DND-41 (cell line): ENCODE measurements at places on chromosomes 1 and 21.

- no peak for DNase-seq
Measured at GRCh38 chr1:86155051-86155806, 1.3 kb downstream of the COL24A1 start.

DNA sequence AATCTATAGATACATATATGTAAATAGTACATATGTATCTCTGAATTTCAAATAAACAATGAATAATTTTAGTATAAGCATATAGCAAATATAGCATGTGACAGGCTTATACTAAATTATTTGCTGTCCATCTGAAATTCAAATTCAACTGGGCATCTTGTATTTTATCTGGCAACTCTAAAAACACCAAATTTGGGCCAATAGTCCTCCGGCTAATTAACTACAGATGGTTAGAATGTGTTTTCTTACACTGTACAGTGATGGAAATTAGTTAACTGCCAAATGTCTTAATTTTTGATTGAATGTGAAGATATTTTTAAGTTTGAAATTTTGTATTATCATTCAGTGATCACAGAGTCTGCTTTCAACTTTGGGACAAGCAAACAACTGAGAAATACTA is 30.7 kb downstream of the KCNJ15 start:
- no peak for DNase-seq

GRCh38 chr1:95340061-95340460 is 106.1 kb downstream of the RWDD3 start:
- no peak for DNase-seq

GRCh38 chr1:221543529-221544120 is 198.3 kb downstream of the DUSP10 start:
- no peak for DNase-seq

DNA sequence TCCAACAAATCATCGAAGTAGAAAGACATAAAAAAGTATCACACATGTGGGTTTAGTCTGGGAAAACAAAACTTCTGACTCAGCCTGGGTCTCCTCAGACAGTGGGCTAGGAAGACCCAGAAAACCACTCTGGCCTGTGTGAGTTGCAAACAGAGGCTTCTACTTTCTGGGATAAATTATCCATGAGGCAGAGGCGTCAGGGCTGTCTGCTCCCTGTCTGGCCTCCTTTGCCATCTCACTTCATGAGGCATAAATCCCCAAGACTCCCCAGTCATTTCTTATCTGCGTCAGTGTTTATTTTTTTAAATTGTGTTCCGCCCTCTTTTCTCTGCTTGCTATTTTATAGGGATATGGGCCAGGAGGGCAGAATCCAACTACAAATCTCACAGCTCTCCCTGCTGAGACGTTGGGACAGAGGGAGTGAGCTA is 80.6 kb upstream of the TRABD2B start:
- no peak for DNase-seq

DNA sequence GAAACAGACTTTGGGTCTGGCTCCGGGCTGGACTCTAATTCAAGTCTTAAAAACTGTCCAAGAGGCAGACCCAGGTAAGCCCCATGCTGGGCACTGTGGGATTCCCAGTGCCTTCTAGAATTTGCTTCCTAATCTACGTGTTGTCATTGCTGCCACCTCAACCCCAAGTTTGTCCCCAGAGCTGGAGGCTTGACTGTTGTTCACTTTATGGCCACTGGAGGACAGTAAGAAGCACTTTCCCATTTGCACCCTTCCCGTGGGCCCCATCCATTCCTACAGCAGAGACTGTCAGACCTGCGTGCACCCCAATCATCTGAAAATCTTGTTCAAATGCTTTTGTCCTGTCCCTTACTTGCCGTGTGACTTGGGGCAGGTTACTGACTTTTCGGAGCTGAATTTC is 29.4 kb upstream of the VASH2 start:
- no peak for DNase-seq

DNA sequence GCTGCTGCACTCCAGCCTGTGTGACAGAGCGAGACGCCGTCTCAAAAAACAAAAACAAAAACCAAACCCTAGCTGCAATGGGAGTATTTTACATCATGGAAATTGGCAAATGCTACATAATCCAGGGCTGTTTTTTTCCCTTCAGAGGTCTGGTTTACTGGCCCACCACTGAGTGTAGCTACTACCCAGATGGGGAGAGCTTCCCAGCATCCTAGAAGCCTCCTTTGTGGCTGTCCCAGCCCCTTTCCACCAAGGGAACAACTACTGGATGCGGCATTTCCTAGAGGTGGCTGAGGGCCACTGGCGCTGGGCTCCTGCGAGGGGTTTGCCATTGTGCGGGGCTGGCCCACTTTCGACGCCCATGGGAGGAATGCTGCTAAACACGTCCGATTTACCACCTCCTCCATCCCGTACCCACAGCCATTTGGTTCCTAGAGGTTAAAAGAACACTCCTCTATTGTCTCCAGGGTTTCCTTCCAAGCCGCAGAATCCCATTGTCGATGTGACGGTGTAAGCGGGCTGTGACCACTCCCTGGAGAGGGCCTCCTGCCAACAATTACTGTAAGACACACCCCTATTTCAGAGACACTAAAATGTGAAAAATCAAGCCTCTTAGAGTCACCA is 55.4 kb downstream of the RUNX3 start:
- DNase-seq = no peak

GRCh38 chr1:241485145-241485544 is 34.4 kb downstream of the FH start:
- no peak for DNase-seq

DNA sequence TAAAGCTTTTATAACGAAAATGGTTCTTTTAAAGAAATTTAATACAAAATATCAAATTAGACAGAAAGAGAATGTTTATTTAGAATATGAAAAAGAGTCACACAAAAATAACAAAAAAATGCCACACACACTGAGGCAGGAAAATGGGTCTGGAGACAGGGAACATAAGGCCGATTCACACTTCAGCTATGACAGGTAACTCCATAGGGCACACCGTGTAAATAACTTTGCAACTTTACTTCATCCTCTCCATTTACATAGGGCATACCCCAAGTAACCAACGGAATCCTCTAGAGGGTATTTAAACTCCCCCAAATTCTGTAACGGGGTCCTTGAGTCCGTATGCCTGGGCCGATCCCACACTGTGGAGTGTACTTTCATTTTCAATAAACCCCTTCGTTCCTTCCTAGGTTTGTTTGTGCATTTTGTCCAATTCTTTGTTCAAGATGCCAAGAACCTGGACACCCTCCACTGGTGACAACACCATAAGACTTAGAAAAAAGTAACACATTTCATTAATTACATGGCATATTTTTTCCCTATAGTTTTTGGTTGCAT is 23.1 kb upstream of the PTGS2 start:
- DNase-seq = no peak

GRCh38 chr1:169346036-169346589 is 21.5 kb downstream of the NME7 start:
- no peak for DNase-seq

- DNase-seq = no peak
Measured at GRCh38 chr1:118535901-118536300, 350.9 kb upstream of the SPAG17 start.

GRCh38 chr1:56397409-56397808 is 182.0 kb downstream of the PLPP3 start:
- no peak for DNase-seq

- DNase-seq = no peak
Measured at GRCh38 chr1:33180226-33180910, 1.5 kb downstream of the TRIM62 start.

DNA sequence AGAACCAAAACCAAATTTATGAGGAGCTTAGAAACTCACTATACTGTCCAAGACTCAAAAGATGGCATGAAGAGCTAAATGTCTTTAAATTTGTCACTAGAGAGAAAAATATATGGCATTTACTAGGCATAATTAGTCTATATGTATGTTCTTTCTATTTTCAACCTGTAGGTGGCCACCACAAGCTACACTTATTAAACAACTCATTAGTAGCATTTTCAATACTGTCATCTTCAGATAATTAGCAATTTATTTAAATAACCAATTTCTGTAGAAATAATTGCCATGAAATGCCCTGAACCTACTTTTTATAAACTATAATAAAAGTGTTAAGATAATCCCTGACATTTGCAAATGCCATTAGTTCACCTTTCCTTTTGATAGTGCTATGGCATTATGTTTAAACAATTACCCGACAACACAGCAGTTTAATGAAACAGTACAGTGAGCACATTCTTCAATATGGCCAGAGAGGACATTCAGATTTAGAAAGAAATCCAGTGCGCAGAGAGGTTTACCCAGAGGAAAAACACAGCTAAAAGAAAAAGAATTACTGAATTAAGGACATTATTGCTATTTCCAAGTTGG is 522.5 kb downstream of the PTBP2 start:
- no peak for DNase-seq

DNA sequence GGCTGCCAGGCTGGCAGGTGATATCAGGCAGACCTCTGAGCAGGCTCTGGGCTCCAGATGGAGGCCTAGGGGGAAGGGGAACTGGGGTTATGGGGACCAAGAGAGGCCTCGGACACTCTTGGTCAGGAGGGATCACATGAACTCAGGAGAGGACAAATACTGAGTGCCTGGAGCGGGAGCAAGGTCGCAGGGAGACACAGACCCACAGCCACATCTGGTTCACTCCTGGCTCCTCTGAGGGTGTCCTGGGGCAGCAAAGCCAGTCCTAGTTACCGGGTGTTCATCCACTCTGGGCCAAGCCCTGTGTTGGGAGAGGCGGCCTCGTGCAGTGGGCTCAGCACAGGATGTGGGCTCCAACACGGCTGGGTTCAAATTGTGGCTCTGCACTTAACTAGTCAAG is 239.0 kb downstream of the PTPRU start:
- DNase-seq = no peak

GRCh38 chr1:83493633-83494032 is 505.3 kb downstream of the TTLL7 start:
- DNase-seq = no peak

- no peak for DNase-seq
Measured at GRCh38 chr1:162876751-162877150, 15.8 kb upstream of the CCDC190 start.

- no peak for DNase-seq
Measured at GRCh38 chr1:5466487-5466886, 525.7 kb downstream of the NPHP4 start.
